ENCODE measurements at places on chromosomes 3 and 15.

- H3K27me3 ChIP-seq, result no peaks in the 10 kb centered on the region
- H3K4me1 ChIP-seq, result peaks cover 14% of the 10 kb centered on the region
- DNase-seq, result no peak
- no peak overlapping the region for H3K27ac ChIP-seq
- H3K4me3 ChIP-seq, result no peak overlapping the region
Measured at GRCh38 chr3:171277456-171278298, 182.5 kb downstream of the TNIK start.

DNA sequence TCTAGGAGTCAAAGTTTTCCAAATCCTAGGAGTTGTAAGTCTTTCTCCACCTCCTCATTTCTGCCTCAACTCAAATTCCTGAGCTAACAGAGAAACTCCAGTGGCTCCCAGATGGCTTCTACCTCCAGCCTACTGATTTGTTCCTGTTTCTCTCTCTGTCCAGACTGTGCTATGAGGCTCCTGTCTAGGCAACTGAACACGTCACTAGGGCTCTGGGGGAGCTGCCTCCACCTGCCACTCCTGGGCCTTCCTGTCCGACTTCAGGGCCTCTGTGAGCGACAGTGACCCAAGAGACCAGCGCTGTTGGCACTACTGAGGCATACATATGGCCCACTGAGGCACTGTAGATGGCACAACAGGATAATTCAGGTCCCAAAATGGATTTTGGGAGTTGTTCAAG, 71.4 kb downstream of the EXOG start:
- no peak overlapping the region for H3K27ac ChIP-seq
- H3K4me1 ChIP-seq, result no peaks in the 10 kb centered on the region
- H3K36me3 ChIP-seq, result no peaks in the 10 kb centered on the region
- DNase-seq, result no peak
- no peak overlapping the region for H3K4me3 ChIP-seq

DNA sequence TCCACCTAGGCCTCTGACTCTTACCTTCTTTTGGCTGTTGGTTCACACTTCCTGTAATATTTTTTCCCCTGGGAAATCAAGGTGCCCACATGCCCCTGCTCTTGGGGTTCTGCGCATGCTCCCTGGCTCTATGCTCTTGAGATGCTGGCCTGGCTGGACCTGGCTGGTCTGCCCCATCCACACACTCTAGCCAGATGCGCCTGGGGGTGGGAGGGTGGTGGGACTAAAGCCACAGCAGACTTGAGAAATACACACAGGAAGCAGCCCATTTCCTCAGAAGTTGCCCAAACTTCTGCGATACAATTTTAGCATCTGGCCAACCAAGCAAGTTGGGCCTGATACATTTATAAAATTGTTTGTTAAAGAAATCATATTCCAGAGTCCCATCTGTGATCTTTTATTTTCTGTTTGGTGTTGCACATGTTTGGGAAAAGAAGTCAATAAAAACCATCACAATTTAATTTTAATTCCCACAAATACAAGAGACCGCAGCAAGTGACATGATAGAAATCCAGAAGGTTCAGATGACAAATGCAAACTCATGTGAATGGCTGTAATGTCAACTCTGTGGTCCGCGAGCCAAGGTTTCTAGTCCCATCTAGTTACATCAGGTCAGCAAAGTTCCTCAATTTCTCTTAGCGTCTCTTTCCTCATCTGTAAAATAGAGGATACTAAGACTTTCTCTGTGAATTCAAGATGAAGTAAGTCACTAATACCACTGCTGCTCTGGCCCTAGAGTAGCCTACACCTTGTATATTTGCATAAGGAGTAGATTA, 55.9 kb upstream of the MEF2A start:
- H3K27me3 ChIP-seq, result no peaks in the 10 kb centered on the region
- H3K4me1 ChIP-seq, result peaks cover 4% of the 10 kb centered on the region
- no peak overlapping the region for H3K27ac ChIP-seq
- H3K4me3 ChIP-seq, result no peak overlapping the region
- H3K36me3 ChIP-seq, result no peaks in the 10 kb centered on the region

DNA sequence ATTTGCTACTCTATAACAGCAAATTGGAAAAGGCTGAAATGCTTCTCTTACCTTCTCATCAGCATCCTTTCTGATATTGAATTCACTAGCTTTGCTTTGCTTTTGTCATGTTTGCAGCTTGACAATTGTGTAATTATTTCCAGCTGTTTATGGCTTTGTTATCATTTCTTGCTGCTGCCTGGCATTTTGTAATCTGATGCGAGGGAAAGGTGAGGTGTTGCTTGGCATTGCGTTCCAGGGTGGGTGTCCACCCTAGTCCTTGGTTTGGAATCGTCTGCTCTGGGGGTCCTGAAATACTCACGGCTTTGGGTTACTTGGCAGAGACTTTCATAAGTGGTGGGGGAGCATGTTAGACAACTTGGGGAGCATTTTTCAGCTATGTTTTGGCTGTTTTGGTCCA, 2.9 kb downstream of the CACNA2D3 start:
- H3K36me3 ChIP-seq, result no peaks in the 10 kb centered on the region
- DNase-seq, result no peak

GRCh38 chr15:41819455-41820050, 8.3 kb upstream of the JMJD7 start:
- no peak overlapping the region for H3K27ac ChIP-seq
- H3K36me3 ChIP-seq, result peaks cover 78% of the 10 kb centered on the region
- DNase-seq, result no peak

- H3K27ac ChIP-seq, result no peak overlapping the region
- DNase-seq, result no peak
- H3K27me3 ChIP-seq, result no peaks in the 10 kb centered on the region
- no peaks in the 10 kb centered on the region for H3K36me3 ChIP-seq
Measured at GRCh38 chr3:70273492-70273891, 38.9 kb downstream of the MDFIC2 start.

- H3K4me3 ChIP-seq, result no peak overlapping the region
- DNase-seq, result no peak
- no peaks in the 10 kb centered on the region for H3K27me3 ChIP-seq
- no peak overlapping the region for H3K27ac ChIP-seq
- H3K36me3 ChIP-seq, result no peaks in the 10 kb centered on the region
Measured at GRCh38 chr15:91413142-91413541, 313.1 kb downstream of the SV2B start.

DNA sequence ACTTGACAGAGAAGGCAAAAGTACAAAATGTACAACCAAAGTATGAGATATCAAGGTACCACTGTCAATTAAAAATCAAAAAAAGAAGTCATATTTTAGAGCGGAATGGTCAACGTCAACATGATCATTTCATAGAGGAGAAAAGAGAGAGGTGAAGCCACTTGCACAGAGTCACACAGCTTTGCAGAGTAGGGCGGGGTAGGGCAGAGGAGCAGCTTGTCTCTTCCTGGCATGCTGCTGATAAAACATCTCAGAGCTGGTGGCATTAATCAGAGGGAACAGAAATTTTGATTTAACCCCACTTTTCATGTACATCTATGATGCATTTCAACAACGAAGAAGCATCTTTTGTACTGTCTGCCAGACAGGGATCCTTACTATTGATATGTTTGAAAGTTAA, 5.2 kb upstream of the IGF1R start:
- DNase-seq, result no peak
- H3K4me3 ChIP-seq, result no peak overlapping the region
- no peaks in the 10 kb centered on the region for H3K27me3 ChIP-seq
- no peak overlapping the region for H3K27ac ChIP-seq
- no peaks in the 10 kb centered on the region for H3K36me3 ChIP-seq
- H3K4me1 ChIP-seq, result peaks cover 8% of the 10 kb centered on the region
